Stimulated activated CD4-positive, alpha-beta T cell treated with anti-CD3 and anti-CD28 coated beads, TNF-alpha, amount 100 ng/mL, for 24 hours (primary cell): ENCODE measurements at places on chromosomes 4 and X.

DNA sequence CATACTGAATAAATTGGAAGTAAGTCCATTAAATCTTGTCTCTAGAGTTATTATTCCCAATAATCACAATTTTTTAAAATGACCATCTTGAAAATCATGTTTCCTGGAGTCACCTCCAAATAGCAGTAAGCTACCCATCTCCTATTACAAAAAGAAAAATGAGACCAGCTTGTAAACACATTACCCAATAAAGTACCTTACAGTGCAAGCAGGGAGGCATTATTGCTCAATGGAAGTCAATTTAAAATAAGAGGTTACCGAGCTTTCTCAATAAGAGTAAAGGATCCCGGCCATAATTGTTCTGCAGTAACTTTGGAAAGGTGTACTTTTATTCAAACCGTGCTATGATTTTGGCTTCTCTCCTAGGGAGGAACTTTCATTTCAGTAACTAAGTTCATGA, 78.0 kb downstream of the DMD start:
- no peak for DNase-seq

- no peak for DNase-seq
Observed at GRCh38 chr4:25106363-25107151, 53.7 kb downstream of the SEPSECS start.

DNA sequence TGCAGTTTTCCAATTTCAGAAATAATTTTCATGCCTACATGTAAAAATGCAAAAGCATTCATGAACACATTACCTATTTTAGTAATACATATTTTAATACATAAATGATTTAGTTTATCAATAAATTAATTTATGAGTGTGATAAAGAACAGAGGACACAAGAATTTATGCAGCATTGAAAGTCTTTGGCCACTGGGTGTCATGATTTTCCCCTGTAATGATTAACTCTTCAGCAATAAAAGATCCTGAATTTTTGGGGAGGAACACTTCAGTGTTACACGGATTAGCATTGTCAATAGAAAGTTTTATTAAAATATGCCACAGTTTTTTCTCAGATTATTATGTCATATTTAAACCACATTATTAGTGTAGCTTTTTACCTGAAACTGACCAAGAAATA, 8.6 kb upstream of the VCX2 start:
- DNase-seq, result no peak

DNA sequence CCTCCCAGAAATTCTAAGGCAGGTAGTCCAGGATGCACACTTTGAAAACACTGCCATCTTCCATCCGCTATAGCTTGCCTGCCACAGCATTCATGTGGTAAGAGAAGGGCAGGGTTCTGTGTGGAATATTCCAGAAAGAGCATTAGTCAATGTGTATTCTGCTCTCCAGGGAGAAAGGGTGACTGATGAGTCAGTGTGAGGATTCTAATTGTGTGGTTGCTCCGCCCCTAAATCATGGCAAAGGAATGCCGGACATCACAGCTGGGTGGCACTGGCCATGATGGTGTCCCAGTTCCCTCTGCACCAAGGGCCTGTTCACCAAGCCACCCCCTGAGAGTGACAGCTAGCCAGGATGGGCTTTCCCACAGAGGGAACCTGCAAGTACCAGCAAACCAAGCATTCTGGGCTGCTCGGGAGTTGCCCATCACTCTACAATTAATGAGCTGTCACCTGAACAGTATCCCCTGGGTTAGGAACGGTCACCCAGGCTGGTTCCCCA, 9.5 kb downstream of the IDS start:
- no peak for DNase-seq

- DNase-seq, result no peak
Observed at GRCh38 chr4:101417046-101417445, 69.7 kb upstream of the PPP3CA start.

DNA sequence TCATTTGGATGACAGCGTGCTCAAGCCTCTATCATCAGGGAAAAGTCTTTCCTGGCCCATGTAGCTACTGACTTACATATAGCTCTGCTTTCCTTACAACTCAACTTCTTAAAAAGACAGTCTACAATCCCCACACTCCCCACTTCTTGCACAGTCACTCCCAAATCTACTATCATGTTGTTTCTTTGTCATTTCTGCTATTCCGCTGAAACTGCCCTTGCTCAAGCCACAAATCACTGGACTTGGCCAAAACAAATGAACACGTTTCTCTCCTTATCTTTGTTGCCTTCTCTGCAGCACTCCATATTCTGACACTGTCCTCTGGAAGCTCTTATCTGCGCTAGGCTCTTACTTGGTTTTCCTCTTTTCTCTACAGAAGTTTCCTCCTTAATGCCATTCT, 28.2 kb downstream of the GPRIN3 start:
- no peak for DNase-seq

DNA sequence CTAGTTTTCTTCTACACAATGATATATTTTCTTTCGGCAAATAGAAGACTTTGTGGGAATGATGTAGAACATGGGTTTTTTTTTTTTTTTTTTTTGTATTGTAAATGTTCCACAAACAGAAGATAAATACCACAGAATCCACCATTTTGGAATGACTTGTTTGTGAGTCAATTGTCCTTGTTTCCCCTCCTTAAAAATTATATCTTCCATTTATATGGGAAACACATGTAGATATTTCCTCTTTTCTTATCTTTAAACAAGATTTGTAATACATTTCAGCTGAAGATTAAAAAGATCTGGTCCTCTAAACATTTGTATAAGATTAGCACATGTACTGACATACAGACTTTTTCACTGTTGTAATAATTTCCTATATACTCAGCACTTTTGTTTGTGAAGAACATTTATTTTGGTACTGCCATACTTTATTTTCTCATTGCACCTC, 304.6 kb downstream of the SPRY1 start:
- DNase-seq, result no peak

DNA sequence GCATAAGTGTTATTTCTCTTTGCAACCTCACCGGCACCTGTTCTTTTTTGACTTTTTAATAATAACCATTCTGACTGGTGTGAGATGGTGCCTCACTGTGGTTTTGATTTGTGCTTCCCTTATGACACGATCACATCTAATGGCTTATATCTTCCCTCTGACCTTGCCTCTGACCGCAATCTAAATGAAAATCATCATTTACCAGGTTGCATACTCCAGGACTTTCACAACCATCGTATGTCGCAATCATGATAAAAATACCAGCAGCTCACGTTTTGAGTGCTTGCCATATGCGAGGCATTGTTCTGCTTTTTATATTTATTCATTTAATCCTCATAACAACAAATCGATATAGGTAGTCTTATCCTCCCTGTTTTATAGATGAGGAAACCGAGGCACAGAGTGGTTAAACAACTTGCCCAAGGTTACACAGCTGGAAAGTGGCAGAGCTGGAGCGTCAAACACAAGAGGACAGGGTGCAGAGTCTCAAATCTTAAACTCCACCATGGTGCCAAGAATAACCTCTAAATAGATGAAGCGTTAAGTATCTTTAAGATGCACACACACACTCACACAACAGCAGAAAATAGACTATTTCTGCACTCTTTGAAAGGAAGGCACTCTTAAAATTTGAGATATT, 102.2 kb downstream of the SEL1L3 start:
- no peak for DNase-seq

GRCh38 chr4:90503677-90504076, 376.5 kb downstream of the CCSER1 start:
- DNase-seq, result no peak

GRCh38 chrX:46803140-46803539, 33.7 kb upstream of the RP2 start:
- no peak for DNase-seq

DNA sequence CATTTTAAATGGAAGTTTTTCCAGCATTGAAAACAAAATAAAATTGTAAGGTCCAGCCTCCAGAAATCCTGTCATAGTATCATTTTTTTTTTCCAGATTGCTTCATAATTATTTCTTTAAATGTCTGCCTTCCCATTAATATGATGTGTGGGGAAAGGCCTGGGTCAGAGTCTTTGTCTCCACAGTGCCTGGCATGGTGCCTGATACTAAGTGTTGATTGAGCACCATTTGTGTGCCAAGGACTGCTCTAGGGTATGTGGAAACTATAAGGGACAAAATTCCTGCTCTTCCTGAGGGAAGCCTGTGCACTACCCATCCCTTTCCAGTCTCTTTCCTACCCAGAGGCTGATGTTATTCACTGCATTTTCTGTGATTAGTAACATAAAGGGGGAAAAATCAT, 53.1 kb upstream of the BEND4 start:
- no peak for DNase-seq

DNA sequence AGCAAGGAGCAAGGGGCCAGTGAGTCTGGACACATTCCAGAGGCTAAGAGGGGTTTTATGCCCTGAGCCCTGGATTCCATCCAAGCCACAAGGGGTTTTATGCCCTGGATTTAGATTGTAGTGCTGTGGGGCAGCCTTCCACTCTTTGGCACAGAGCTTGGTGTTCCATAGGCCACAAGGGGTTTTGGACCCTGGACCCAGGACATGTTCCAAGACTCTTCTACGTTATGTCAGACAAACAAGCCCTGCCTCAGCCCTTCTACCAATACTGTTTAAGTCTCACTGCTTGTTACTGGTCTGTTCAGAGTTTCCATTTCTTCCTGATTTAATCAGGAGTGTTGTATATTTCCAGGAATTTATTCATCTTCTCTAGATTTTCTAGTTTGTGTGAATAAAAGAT, 12.8 kb upstream of the SCARB2 start:
- no peak for DNase-seq

DNA sequence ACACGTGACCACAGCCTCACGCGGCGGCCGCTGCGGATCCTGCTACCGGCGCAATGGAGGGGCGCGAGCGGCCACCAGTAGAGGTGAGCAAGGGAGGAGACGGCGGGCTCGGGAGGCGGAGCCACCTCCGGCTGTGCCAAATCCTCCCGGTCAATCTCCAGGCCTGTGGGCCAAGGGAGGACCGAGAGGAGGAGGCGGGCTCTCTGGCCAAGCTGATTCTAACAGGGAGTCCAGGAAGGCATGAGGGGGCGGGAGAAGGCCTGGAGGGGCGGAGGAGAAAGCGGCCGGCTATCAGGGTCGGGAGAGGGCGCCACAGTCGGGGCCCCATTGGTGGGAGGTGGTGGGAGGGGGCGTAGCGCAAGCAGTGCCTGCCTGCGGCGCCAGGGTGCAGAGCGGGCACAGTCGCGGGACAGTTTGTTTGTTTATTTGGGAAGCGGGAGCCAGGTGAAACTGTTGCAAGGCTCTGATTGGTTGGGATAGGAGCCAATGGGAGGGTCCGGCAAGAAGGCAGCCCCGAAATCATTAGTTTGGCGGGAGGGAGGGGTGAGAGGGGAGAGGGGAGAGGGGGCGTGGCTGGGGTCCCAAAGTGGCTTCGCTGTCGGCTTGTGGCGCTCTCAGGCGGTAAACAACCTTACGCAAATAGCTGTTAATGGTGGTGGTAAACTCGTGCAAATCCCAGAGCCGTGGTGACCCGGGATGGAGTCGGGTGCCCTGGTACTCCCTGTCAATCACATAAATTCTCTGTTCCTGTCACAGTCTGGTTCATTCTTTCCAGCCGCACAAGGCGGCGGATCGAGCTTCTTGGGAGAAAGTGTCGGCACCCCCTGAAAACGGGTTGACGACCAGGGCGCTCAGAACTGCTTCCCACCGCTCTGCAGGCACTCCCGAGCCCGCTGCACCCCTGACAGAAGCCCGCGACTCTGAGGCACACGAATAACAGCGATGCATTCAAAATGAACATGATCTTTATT, at the start of gene IRS4:
Gene IRS4 (minus strand): TSS at position 55 of the 971 bp plus-strand sequence.
- no peak for DNase-seq

DNA sequence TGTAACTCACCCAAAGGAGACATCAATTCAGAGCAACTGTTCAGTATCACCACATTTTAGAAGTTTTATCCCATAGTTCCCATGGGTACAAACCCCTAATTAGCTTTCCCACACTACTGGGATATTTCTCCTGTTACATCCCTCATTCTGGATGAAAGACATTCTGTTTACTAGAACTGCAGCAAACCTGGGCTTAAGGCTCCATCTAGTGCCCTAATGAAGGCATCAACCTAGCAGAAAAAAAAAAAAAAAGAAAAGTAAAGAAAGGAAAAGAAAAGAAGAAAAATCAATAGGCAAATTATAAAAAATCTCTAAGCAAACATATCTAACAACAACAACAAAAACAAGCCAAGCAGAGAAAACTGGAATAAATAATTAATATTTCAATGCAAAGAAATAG, 133.7 kb upstream of the CPXCR1 start:
- no peak for DNase-seq

- no peak for DNase-seq
Observed at GRCh38 chrX:49995795-49996455, 73.5 kb downstream of the CLCN5 start.

DNA sequence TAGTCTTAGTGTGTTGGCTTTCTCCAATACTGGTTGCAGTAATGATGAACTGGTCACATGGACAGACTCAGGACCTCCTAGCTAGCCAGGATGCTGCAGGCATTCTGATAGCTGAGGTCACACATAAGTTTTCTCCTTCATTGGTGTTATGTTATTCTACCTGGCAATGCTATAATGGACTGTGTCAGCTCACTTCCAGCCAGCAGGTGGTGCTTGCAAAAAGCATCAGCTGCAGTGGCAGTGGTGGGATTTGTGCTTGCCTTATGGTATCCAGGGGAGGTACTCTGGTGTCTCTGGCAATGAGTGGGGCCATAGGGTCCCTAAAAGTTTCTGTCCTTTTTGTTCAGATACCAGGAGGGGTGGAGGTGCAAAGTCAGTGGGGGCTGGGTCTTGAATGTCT, 33.6 kb downstream of the ZNF330 start:
- no peak for DNase-seq
